ENCODE measurements at places on chromosomes 4 and X.

DNA sequence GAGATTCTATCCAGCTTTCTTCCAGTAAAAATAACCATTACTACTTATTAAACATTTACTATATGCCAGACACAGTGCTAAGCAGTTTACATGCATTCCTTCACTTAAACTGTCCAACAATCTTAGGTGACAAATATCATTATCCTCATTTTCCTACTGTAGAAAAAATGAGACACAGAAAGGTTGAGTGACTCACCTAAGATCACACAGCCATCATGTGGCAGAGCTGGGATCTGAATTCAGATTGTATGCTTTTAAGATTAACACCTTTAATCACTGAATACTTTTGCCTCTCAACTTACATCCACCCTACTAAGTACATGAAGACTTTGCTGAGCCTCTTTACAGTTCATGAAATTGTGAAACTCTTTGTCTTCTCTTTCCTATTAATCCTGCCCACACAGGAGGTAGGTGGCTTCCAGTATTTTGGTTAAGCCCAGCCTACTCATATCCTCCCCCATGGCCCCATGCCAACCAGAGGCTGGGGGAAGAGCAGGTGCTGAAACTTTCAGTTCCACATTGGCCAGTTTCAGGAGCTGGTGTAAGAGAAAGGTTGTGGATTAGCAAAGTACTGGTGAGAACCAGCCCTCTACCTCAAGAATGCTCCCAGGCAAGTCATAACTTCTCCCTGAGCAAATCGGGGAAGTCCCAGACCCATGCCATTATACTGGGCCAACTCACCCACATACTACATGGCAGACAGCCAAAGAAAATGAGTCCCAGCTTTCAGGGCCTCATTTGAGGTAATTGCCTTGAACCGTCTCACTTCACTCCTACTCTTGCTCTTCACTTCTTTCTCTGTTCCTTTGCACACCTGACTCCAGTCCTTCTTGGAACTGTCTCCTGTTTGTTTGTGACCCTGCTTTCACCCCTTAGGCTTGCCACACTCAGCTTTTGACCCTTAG, 211.1 kb downstream of the GUCY2F start:
- no peak for DNase-seq

DNA sequence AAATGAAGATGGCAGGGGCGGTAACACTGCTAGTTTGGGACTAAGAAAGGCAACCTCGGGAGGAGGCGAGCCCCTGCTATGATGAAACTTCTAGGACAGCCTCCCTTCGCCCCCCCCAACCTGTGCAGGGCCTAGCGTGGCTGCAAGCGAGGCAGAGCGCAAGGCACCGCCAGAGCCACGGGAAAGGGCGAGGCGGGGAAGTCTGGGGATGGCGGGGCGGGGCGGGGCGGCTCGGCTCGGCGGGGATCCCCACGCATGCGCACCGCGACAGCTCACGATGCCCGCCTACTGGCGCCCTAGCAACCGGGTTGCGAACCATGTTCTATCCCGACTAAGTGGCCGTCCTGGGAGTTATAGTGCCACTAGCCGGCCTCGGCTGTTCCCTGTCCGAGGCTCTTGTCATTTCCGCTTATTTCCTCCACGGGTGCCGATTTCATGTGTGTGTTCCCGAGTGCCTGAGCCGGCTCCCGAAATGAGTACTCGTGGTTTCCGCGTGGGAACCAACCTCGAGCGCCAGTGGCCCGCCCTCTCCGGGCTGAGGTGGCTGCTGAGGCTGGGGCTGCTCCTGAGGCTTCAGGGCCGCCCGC, 28.7 kb upstream of the RBMX start:
- DNase-seq: peak; percentile 71

- no peak for DNase-seq
These were observed 99.7 kb downstream of the ATXN3L start for GRCh38 chrX:13219991-13220764.

DNA sequence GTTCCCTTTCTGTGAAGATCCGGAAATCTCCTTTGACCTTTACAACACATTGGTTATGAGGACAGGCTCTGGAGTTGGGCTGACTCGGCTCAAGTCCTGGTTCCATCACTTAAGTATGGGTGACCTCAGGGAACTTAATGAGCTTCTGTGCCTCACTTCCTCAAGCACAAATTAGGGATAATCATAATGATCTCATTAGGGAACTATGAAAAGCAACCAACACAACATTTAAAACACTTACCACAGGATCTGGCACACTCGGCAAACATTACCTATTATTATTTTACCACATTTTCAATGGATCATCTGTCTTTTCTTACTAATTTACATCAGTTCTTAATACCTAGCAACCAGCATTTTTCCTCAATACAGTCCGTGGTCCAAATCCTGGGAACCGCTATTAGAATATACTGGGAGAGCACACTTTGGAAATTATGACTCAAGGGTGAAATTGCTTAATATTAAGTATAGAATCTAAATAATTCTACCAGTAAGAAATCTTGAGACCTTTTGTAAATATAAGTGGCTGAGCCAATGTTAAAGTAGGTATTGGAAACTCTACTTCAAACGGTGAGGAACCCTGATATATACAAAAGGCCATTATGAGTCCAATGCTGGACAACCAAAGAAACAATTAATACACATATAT, 19.6 kb downstream of the ADGRA3 start:
- no peak for DNase-seq

DNA sequence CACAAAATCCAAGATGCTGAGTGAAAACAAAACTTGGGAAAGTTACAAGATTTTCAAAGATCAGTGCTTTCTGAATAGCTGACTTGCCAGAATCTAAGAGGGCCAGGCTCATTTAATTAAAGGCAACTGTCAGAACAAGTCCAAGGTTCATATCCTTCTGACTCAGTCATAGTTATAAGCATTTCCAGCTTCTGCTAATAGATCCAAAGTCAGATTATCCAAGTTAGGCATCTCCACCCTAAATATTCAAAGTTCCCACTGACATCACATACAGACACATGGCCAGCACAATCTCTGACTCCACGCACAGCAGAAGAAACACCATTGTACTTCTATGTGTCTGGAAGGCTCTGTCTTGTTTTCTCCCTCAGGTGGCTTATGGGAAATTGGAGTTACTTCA, 41.8 kb downstream of the GASK1B start:
- no peak for DNase-seq

GRCh38 chr4:121270389-121270788, 106.3 kb upstream of the TNIP3 start:
- DNase-seq: no peak

DNA sequence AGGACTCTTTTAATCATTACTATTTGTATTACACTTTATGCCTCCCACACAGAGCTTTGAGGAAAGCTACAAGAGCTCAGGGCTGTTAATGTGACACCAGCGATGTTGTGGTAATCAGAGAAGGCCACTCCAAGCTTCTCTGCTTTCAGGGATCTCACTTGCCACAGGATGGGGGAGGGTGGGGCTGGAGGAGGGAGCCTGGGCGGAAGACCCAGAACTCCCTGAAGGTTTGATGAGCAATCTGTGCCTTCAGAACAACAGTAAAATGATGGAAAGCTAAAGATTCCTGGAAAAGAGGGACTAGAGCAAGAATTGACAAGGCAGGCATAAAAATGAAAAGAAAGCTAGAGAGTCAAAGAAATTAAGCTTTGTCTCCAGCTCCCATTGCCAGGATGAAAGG, 75.6 kb downstream of the MAML3 start:
- peak; percentile 44 for DNase-seq

DNA sequence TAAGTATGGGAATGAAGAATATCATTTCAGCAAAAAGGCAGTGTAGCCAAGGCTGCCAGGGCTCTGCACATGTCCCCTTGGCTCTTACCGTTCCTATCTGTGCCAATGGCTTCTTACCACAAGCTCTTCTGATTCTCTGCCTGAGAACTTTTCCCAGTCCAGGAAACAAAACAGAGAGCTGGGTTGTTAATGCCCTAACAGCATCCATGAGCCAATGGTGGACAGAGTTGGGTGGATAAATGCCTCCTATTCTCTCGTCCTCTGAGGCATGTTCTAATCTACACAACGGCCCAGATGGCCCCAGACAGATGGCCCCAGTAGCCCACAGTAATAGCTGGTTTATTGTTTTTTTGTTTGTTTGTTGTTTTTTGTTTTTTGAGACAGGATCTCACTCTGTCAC, 28.0 kb downstream of the SCD5 start:
- no peak for DNase-seq

All from NCI-H1092 (cell line).